Tracheal epithelial cell (primary cell): ENCODE measurements at places on chromosomes 4 and X. TPM values are rescaled to one million over a fixed set of nuclear protein-coding genes. Genes with fewer than 3 reads are reported as not detected.

The GPR34 gene
- total RNA-seq, result not detected in 2 replicates

The XAGE1A gene
- total RNA-seq, result not detected in 2 replicates

The GATA1 gene
- total RNA-seq, result not detected in 2 replicates

The CHRDL1 gene
- total RNA-seq, result 6.3 TPM in 1 of 2 replicates, not detected in the other

The DCAF12L2 gene
- total RNA-seq, result 0.24 TPM in 1 of 2 replicates, not detected in the other

The HTR2C gene
- under 0.01 TPM in 1 of 2 replicates, not detected in the other for total RNA-seq

The ADH1A gene
- total RNA-seq, result not detected in 2 replicates

The GPR82 gene
- not detected in 2 replicates for total RNA-seq
